ENCODE measurements at places on chromosomes 5 and 9. TPM values are rescaled to one million over a fixed set of nuclear protein-coding genes. Genes with fewer than 3 reads are reported as not detected.
A peak's percentile ranks its signal among the peaks of the same experiment; 100 is the strongest.

DNA sequence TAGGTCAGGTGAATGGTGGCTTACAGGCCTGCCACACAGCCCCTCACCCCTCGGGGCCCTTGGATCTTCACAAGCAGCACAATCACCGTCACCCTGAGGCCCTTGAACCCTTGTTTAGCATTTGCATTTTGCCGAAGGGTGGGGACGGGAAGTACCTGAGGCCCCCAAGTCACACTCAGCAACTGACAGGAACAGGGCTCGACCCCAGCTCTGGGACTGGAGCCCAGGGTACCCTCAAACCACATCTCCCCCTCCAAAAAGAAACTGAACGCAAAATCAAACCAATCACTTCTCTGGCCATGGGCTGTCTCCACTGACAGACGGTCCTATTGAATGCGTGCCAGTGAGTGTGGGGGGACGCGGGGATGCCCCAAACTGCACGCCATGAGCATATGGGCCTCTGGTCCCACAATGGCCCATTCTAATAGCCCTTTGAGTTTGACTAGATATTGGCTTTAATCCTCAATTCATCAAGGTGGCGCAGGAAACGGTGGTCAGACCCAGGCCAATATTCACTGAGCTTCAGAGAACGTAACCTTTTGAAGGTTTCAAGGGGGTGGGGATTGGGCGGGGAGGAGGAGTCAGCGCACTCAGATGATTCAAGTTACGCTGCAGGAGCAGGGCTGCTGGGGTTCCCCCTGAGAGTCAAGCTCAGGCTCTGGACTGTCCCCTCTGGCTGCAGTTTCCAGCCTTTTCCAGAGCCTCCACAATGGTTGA is 176.0 kb downstream of the DAB2IP start:
- H3K36me3 ChIP-seq, result no peaks in the 10 kb centered on the region
- no peak overlapping the region for H3K4me3 ChIP-seq
- no peak overlapping the region for H3K27ac ChIP-seq

- H3K27ac ChIP-seq, result no peak overlapping the region
- DNase-seq, result no peak
- H3K4me3 ChIP-seq, result no peak overlapping the region
- no peaks in the 10 kb centered on the region for H3K27me3 ChIP-seq
Observed at GRCh38 chr5:6772886-6773285, 59.7 kb downstream of the TENT4A start.

DNA sequence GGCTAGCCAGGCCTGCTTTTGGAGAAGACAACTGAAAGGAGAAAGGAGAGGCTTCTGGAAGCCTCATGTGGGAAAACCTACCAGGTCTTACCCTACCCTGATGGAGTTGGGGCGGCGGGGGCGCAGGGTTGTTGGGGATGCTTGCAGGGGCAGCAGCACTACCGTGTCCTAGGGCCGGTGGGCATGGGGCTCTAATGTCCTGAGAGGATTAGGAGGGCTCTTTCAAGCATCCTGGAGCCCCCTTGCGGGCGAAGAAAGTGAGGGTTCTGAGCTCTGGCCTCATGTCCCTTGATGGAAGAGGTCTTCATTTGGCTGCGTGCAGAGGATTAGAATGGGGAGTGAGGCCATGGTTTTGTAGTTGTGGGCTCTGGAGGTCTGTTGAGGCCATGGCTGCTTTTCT is 86.9 kb upstream of the PITX1 start:
- no peak overlapping the region for H3K4me3 ChIP-seq
- H3K27ac ChIP-seq, result no peak overlapping the region
- H3K36me3 ChIP-seq, result no peaks in the 10 kb centered on the region
- peaks cover 10% of the 10 kb centered on the region for H3K4me1 ChIP-seq

- no peaks in the 10 kb centered on the region for H3K4me1 ChIP-seq
- H3K27ac ChIP-seq, result no peak overlapping the region
- H3K27me3 ChIP-seq, result peaks cover 9% of the 10 kb centered on the region
- H3K4me3 ChIP-seq, result peak overlapping the region; percentile 67
- DNase-seq, result peak; percentile 42
Observed at GRCh38 chr5:132526290-132526973, 16.9 kb downstream of the IL5 start.

DNA sequence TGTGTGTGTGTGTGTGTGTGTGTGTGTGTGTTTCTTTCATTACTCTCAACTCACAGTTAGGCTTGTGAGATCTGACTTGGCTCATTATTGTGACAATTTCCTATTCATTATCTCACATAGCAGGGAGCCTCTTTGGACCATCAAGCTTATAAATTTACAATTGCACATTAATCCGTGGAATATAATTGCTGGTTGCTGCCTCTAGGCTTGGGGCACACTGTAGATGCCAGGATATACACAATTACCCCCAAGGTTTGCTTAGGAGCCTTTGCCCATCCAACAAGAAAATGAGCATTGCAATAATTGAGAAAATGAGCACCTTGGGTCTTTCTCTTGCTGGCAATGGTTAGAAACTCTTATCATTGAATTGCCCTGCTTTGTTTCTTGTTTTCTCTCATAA is 161.6 kb upstream of the DMRTA1 start:
- DNase-seq, result no peak
- H3K27ac ChIP-seq, result no peak overlapping the region
- H3K4me3 ChIP-seq, result no peak overlapping the region
- H3K27me3 ChIP-seq, result peaks cover 3% of the 10 kb centered on the region
- no peaks in the 10 kb centered on the region for H3K36me3 ChIP-seq
- no peaks in the 10 kb centered on the region for H3K4me1 ChIP-seq

The C9orf153 gene
- 0.41 TPM for total RNA-seq

The ABL1 gene
- total RNA-seq, result 118 TPM

The SLC36A2 gene
- total RNA-seq, result not detected

The CDHR2 gene
- total RNA-seq, result 1.1 TPM

The SHISAL2B gene
- not detected for total RNA-seq

The ANKRD55 gene
- total RNA-seq, result 0.18 TPM

Measured in mesothelial cell of epicardium (in vitro differentiated cells).